GM19239 (cell line): ENCODE measurements at places on chromosomes 6 and 20.

- DNase-seq: no peak
Observed at GRCh38 chr6:31125162-31125561, 4.9 kb upstream of the CDSN start.

DNA sequence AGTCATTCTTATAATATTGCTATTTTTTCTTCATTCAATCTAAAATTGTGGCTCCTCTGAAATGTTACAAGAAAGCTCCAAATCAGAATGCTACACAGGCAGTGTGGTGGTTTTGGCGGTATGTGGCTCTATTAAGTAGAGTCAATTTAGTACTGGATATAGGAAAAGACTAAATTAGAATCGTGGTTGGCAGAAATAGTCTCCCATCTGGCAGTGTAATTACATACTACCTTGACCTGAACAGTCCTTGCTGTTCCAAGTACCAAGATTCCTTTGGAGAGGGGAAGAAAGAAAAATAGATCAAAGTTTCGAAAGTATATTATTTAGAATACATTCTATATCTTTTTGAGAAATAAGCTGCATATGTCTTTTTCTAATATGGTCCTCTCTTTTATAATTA, 78.2 kb downstream of the C6orf118 start:
- no peak for DNase-seq

DNA sequence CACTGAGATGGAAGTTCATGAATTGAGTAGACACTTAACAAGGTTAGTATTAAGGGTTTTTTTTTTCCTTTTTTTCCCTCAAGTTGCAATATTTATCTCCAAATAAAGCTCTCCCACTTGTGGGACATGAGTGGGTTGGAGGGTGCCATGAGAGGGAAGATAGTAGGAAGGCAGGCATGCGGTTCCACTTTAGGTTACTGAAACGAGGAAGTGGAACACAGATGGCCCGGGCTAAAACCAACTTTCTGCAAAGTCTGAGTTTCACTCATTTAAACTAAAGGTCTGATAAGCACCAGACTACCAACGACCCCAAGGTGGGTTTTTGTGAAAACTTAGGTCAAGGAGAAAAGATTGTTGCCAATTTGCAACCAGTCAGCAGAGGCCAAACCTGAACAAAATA, 42.2 kb downstream of the TBC1D7 start:
- no peak for DNase-seq

DNA sequence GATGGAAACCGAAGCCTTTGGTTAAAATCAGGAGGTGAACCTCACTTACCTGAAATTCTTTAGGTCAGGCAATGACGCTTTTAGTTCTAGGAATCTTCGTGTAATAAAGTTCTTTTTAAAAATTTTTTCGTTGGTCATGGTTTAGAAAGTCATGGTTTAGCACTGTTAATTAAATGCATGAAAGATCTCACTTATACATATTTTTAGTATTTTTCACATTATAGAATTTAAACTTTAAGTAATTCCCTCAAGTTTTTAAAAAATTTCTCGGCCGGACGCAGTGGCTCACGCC, 1.1 kb downstream of the DSE start:
- DNase-seq: no peak

GRCh38 chr6:10643201-10643651, 51.2 kb downstream of the C6orf52 start:
- DNase-seq: no peak

DNA sequence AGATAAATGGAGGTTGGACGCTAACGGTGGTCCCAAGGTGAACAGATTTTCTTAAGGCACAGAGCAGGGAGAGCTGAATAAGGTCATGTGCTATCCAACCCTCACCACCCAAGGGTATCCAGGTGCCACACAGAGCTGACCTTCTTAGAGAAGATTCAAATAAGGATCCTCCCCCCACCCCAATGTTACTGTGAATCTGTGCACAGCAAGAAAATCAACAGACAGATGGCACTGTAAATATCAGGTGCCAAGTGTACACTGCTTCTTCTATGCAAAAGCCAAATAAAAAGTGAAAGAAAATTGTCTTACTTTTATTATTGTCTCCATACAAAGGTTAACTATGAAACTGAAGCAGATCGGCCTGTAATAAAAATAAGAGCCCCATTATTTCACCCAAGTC, 96.9 kb downstream of the PAK5 start:
- no peak for DNase-seq

- no peak for DNase-seq
Observed at GRCh38 chr6:54860132-54860531, 13.6 kb downstream of the FAM83B start.

DNA sequence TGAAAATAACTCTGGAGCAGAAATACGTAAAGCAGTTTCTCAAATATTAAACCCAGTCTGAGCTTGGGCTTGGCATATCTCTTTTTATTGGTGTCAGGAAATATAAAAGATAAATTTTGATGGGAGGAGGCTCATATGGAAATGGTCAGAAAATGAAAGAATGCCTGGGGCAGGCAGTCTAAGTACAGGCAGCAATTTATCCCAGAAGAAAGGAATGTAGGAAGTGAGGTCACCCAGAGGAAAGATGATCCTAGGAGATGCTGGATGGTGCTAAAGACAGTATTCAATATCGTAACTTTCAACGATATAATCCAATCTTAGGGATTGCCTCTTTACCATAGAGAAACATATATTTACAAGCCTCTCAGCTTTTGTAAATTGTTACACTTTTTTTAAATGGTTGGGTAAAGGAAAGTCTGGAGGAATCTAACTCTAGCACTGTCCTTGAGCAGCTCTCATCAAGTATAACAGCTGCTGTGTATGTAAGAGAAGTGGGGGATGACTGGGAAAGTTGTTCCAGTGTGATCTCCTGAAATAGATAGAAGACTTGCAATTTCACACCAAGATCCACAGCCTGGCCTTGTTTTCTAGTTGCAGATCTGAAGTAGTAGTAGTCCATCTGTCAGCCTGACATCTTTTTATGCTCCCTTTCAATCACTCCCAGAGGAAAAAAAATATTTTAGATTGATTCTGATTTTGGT, 256.9 kb upstream of the SASH1 start:
- no peak for DNase-seq

DNA sequence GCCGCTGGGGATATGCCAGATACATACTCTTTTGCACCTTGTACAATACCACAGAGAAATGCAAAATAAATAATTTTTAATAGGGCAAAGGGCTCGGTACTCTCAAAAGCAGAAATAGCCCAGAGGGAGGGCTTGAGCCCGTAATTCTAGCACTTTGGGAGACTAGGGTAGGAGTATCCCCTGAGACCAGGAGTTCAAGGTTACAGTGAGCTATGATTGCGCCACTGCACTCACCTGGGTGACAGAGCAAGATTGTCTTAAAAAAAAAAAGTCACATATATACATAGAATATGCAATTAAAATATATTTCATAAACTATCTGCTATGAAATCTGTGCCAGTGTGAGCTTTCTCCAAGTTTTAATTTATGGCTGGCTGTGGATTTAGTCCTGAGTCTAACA, 818 bp upstream of the TRMT11 start:
- no peak for DNase-seq

- DNase-seq: no peak
Observed at GRCh38 chr6:105078386-105078708, 101.5 kb downstream of the POPDC3 start.

DNA sequence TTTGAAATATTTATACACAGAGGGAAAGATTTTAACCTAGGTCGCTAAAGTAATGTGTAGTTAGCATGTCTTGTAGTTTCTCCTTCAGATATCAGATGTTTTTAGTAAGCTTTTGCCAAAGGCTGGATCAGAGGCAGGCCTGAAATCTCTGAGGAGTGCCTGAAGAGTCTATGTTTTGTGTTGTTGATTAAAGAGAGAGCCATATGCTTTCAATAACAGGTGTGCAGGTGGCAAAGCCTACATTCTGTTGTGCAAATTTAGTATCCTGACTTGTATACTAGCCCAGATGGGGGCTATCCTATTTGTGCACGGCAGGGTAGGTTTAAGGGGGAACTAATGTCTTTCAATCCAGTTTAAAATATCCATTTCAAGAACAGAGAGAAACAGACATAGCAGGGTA, 167.1 kb upstream of the ATXN1 start:
- no peak for DNase-seq

- DNase-seq: no peak
Observed at GRCh38 chr6:112636650-112637262, 289.6 kb downstream of the RFPL4B start.

- no peak for DNase-seq
Observed at GRCh38 chr20:18279242-18279641, 9.1 kb upstream of the ZNF133 start.

- DNase-seq: no peak
Observed at GRCh38 chr6:20644667-20645370, 110.6 kb downstream of the CDKAL1 start.

GRCh38 chr6:6599468-6599873, 11.0 kb downstream of the LY86 start:
- DNase-seq: no peak

DNA sequence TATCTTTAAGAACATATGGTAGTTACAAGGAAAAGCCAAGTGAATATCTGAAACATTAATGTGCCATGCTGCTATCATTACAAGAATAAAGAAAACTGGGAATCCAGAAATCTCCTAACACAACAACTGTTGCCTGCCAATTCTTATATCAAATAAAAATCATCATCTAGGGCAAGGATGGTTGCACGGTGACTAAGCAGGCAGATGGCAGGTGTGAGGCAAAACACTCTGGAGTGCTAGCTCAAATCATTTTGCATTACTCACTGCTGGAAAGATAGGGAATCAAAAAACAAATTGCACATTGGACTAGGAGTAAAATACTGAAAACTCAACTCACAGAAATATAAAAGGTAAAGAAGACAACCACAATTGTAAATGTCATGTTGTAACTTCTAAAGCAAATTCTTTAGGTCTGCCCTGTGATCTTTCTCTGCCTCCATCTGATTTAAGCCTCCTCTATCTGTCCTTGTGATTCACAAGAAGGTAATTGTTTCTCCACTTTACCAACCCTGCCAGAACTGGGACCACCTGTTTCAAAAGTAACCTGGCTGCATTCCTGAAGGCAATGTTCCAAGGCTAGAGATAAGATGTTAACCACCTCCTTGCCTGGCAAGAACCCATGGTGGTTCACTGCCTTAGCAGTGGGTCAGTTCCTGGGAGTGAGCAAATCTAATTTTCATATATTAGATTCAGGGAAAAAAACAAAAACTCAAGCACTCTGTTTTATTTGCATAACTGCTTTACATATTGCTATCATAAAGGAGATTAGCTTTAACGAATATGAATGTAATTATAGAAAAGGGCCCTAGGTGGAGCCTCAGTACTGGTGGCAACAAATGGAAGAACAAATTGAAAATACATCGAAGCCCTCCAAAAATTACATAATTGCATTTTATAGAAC, 33.1 kb upstream of the LCA5 start:
- no peak for DNase-seq

- DNase-seq: no peak
Observed at GRCh38 chr6:109297406-109298110, 84.7 kb downstream of the CD164 start.

GRCh38 chr20:19415786-19416185, 203.3 kb downstream of the SLC24A3 start:
- DNase-seq: no peak

DNA sequence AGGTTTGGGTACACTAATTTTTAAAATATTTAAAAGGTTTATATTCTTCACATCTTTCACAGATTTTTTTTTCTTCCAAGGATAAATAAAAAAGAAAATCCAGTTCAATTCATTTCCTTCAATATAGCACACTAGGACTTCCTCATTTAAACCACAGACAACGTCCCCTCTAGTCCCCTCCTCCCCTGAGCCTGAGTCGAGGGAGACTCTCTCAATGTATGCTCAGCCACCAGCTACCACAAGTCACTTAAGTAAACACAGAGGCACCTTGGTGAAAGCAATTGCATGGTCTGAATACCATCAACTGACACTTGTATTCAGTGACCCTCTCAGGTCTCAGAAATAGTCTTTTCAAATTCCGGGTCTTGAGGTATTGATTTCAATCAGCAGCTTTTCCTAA, 88.6 kb downstream of the SIM1 start:
- DNase-seq: no peak

DNA sequence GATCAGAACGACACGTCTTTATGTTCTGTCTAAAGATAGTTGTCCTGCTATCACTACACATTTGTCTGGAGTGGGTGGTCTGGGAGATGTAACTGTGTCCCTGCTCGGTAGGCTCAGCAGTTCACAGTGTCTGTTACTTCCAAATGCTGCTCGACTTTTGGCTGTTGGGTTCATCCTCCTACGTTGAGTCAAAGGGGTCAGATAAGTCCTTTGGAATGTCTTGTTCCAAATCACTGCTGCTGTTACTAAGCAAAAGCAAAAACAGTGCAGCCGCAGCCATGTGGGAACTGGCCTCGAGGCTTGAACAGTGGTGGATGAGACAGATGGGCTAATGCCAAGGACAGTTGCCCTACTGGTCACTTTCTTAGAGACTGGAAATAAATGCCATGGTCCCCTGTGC, 272.2 kb upstream of the MAP3K7 start:
- DNase-seq: no peak

DNA sequence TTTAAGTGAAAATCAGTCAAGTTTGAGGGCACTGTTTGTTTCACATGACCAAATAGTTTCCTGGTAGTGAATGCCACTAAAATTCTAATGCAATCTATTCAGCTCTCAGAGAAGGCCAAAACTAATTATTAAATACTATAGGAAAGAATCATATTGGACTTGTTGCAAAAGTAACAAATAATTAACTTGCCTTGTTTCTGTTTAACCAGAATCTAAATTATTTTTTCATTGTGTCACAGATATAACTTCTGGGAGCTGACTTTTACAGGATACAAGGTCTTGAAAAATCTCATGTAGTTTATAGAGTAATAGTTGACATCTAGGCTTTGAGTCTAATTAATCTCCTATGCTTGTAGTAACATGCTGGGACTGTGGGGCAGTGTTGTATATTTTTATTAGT, 44.5 kb downstream of the PRSS35 start:
- no peak for DNase-seq

DNA sequence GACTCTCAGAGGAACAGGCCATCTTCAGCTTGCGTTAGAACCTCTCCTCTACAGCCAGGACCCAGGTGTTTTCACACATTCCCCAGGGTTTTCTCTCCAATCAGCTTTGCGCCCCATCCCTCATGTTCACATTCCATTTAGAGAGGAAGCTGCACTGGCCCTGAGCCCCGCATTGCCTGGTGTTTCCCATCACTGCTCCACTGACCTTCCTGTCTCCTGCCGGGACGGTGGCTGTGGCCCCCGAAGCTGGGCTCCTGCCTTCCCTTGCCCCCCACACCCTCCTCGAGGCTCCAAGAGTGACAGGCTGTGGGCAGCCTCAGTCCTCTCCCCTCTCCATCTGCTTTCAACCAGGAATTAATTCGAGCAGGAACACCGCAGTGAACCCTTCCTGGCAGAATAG, 357.3 kb downstream of the THBS2 start:
- DNase-seq: no peak

GRCh38 chr20:39835130-39835842, 853.8 kb downstream of the MAFB start:
- no peak for DNase-seq

DNA sequence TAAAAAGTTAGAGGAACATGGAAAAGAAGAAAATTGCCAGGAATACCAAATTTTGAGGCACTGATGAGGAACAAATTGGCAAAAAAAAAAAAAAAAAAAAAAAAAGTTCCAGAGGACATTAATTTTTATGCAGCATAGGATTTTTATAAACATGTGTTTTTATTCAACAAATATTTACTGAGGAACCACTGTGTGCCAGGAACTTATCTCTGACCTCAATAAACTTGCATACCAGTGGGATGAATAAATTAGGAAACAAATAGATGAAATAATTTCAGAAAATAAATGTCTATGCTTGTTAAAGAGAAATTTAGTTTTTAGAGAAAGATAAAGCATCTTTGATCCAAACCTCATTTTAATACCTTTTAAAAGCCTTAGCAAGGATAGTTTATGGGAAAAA, 175.1 kb downstream of the PDE10A start:
- DNase-seq: no peak

GRCh38 chr6:1409774-1410465, 20.5 kb downstream of the FOXF2 start:
- DNase-seq: no peak
